Kidney epithelial cell (primary cell): ENCODE measurements at places on chromosomes 2 and 18. TPM values are rescaled to one million over a fixed set of nuclear protein-coding genes. Genes with fewer than 3 reads are reported as not detected.

DNA sequence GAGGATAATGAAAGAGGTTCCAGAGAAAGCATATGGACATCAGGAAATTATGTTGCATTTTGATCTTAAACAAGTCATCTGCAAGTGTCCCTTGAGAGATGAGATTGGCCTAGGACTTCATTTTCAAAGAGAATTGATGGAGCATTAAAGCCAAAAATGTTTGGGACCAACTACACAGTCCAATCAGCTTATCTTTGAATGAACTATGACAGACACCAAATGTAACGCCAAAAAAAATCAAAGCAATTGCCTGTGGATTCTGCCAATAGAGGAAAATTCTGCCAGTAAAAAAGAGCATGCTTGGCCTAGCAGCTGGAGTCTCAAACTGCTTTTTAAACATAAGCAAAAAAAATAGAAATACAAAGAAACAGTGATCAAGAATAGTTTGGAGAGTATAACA is 594.5 kb upstream of the CHAC2 start:
- DNase-seq, result no peak

GRCh38 chr2:26615336-26615859 is 25.8 kb downstream of the CIB4 start:
- no peak for DNase-seq

GRCh38 chr2:207122651-207123334 is 43.0 kb downstream of the KLF7 start:
- no peak for DNase-seq

DNA sequence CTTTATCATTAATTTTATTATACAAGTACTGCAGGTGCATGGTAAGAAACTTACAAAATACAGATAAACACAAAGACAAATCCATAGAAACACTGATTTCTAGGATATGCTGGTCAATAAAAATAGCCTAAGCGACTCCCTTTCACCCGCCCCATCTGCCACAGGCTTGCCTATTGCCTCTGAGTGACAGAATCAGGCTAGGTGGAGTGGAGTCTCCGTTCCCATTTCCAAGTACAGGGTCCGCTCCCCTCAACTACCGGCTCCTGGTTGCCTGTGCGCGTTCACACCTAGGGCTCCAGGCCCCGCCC is 201 bp upstream of the TRAPPC12 start:
- DNase-seq, result no peak

GRCh38 chr2:223918671-223919134 is 26.4 kb downstream of the WDFY1 start:
- DNase-seq, result no peak

DNA sequence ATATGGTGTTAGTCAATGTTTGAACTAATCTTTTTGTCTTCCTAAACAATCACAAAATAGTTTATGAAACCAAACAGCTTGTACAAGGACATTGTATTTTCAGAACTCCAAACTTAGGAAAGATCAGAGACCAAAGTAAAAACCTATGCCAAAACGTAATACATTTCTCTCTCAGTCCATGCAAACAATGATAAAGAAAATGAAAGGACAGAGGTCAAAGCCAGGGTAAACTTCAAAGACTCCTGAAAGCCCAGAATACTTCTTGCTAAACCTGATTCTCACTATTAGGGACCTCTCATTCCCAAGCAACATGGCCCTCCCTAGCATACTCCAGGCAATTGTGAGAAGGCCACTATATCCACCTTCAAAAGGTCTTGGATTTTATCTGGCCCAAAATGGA is 105.1 kb upstream of the GALNT5 start:
- DNase-seq, result no peak

DNA sequence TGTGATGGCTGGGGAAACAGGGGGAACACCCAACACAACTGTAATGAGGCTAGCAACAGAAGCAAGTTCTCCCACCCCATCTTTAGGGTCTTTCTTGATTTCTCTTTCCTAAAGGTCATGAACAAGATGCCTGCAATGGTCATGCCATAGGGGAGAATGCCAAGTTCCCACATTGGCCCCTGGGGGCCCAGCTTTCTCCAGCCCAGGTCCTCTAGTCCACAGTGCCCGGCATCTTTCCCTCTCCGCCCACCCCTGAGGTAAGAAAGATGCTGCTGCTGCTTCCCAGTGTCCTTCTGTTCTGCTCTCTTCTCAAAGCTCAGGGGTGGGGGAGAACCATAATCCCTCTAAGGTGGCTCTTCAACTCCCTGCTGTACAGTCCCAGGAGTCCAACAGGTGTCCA is 78.0 kb downstream of the LOXHD1 start:
- no peak for DNase-seq

- DNase-seq, result no peak
Measured at GRCh38 chr2:45568935-45569334, 42.1 kb downstream of the SRBD1 start.

DNA sequence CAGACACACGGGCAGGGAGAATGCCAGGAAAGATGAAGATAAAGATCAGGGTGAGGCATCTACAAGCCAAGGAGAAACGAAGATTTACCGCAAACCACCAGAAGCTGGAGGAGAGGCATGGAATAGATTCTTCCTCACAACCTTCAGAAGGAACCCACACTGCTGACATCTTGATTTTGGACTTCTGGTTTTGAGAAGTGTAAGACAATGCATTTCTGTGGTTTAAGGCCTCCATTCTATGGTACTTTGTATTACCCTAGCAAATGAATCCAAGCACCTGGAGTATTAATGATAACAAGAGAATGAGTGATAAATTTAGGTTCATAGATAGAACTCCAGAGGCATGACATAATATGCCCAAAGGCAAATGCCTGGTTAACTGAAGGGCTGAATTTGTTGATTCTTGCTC is 11.8 kb upstream of the FN1 start:
- no peak for DNase-seq

DNA sequence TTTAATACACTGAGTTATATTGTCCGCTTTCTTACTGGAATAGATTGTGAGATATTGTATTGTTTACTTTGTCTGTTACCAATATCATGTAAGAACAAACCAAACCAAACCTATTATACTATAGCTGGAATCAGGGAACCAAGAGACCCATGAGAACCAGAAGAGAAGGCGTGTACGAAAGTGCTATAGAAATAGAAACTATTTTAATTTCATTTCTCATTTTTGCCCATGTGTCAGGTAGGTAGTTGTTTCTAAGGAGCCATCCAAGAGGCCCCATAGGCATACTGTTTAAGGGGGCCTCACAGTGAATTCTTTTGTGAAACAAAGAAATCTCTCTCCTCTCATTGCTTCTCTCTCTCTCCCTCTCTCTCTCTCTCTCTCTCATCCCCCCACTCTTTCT is 363.6 kb downstream of the RNF144A start:
- DNase-seq, result no peak

DNA sequence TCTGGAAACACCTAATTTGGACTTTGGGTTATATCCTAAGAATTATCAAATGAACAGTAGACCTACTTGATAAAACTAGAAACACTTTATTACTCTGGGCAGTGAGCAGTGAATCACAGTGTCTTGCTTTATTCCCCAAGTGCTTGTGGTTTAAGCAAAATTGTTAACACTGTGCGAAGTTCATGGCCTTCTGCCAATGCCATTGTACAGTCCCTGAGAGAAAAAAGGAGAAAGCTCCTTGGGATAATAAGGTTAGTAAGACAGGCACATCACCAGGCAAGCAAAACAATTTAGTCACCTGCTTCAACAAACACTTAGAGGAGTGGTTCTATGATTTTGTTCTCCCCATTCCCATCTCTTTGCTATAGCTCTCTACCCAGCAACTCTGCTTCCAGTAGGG is 39.8 kb downstream of the ADCYAP1 start:
- DNase-seq, result peak; percentile 88

DNA sequence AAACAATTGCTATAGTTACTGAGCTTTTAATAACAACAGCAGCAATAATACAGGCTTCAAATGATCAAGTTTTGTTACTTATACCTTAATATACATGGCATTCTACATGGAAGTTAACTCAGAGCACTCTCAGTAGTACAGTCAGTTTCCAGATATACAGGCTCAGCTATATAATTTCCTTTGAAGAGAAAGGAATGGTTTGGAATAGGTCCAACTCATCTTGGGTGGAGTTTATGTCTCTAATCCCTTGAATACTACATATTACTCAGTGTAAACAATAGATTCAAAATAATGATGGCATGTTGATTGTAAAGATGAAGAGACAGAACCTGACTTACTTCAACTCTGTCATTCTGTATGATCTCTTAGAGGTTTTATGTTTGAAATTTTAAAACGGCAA is 174.9 kb downstream of the EPHA4 start:
- DNase-seq, result no peak

- DNase-seq, result peak; percentile 67
Measured at GRCh38 chr2:67650291-67651133, 253.4 kb downstream of the ETAA1 start.

GRCh38 chr2:23330214-23330613 is 54.8 kb upstream of the KLHL29 start:
- no peak for DNase-seq

- DNase-seq, result no peak
Measured at GRCh38 chr2:105425936-105426625, 27.2 kb upstream of the FHL2 start.

GRCh38 chr2:45291296-45291701 is 282.0 kb upstream of the SIX2 start:
- DNase-seq, result no peak

GRCh38 chr2:132473174-132473883 is 56.7 kb downstream of the GPR39 start:
- DNase-seq, result no peak

- DNase-seq, result no peak
Measured at GRCh38 chr2:31003749-31004148, 134.5 kb downstream of the GALNT14 start.

UCN gene
- total RNA-seq, result 1.6 and 1.7 TPM in 2 replicates

SLC30A3 gene
- 0.08 and 0.27 TPM in 2 replicates for total RNA-seq

RAB31 gene
- 44.2 and 49.7 TPM in 2 replicates for total RNA-seq

TMEM178A gene
- total RNA-seq, result 1.7 and 2.8 TPM in 2 replicates

MAP2 gene
- total RNA-seq, result 53.3 and 58.1 TPM in 2 replicates

DTNB gene
- 16.2 and 16.9 TPM in 2 replicates for total RNA-seq

PXDN gene
- 287 and 314 TPM in 2 replicates for total RNA-seq

AP1S3 gene
- 21.4 and 22.4 TPM in 2 replicates for total RNA-seq

DHRS9 gene
- not detected in 2 replicates for total RNA-seq

CRYBA2 gene
- not detected in 2 replicates for total RNA-seq

SLC23A3 gene
- 0.84 and 1.2 TPM in 2 replicates for total RNA-seq

C18orf32 gene
- total RNA-seq, result 44.5 and 50.4 TPM in 2 replicates

ELOA2 gene
- not detected in 2 replicates for total RNA-seq

EGR4 gene
- total RNA-seq, result not detected in 2 replicates

FAM124B gene
- total RNA-seq, result not detected in 2 replicates

PROKR1 gene
- not detected in 2 replicates for total RNA-seq
